ENCODE measurements at places on chromosomes 4 and X.

GRCh38 chr4:140103676-140104075, 50.3 kb downstream of the MAML3 start:
- no peak for DNase-seq

GRCh38 chrX:38066934-38067333, 60.6 kb downstream of the SYTL5 start:
- DNase-seq: no peak

GRCh38 chrX:130280901-130281300, 12.2 kb upstream of the ZNF280C start:
- no peak for DNase-seq

- DNase-seq: no peak
Measured at GRCh38 chr4:78720204-78720603, 55.9 kb upstream of the BMP2K start.

GRCh38 chrX:21843179-21843578, 3.8 kb downstream of the MBTPS2 start:
- DNase-seq: no peak

DNA sequence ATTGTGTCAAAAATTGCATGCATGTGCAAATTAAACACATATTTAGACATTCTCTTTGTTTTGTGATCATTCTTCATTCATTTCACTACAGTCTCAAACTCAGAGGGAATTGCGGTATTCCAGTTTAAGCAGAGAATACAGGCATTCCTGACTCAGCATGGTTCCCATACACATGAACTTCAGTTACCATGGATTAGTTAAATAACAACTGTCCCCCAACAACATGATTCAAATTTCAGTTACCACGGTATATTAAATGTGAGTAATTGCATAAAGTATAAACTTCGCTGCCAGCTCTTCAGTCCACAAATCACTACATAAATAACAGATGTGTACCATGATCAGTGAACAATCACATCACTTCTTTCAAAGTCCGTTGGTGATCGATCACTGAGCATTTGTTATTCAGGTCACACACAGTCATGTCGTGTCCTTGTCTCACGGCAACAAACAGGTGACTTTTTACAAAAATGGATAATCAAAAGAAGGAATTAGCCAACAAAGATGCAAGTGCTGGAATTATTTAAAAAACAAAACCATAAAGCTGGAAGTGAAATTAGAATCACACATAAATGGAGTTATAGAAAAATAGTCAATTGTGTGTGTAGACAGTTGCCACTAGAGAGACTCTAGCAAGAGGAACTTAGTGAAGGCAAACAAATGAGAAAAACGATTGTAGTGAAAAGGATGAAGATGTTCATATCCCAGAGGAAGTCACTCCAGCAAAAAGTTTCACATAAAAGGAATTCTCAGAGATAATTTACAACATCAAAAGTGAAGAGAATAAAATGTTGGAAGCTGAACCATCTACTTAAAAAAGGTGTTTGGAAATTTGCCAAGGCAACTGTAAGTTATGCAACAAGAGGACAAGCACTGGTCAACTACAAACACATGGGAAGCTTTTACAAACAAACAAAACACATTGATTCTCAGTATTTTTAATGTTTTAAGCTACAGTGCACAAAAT, 138.6 kb upstream of the SMARCAD1 start:
- no peak for DNase-seq

DNA sequence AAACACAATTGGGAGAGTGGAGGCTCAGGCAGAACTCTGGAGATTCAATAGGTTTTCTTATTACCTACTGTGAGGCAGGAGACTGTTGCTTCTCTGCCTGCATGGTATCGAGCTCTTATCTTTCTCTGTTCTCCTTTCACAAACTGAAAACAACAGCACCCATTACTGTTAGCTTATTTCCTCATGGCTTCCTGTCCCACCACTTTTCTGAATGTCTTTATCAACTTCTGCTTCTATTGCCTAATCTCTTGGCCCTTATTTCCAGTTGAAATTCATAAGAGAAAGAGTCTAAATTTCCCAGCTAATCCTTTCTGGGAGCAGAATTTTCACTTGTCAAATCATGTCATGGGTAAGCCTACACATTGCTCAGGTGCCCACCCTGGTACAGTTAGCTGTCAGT, 46.8 kb upstream of the NDST3 start:
- no peak for DNase-seq

DNA sequence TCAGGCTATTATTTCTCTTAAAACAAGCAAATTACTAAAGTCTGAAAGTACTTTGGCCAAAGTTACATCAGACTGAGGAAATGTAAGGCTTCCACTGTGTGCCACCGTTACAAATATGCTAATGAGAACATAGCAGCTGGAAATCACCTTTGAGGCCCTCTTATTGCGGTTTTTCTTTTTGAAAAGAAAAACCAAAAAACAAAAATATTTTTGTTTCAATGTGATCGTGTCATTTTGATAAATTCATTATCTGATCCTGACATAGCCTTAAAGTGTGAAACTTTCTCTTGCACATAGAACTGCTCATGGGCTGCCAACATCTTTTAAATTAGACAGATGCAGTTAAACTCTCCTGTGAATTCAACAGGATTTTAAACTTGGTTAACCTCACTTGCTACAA, 2.8 kb upstream of the TIFA start:
- DNase-seq: no peak

- no peak for DNase-seq
Measured at GRCh38 chr4:25031077-25031621, 403 bp upstream of the LGI2 start.

- DNase-seq: no peak
Measured at GRCh38 chr4:4995908-4996265, 23.4 kb downstream of the CYTL1 start.

GRCh38 chr4:37188100-37188499, 56.4 kb upstream of the NWD2 start:
- DNase-seq: no peak

DNA sequence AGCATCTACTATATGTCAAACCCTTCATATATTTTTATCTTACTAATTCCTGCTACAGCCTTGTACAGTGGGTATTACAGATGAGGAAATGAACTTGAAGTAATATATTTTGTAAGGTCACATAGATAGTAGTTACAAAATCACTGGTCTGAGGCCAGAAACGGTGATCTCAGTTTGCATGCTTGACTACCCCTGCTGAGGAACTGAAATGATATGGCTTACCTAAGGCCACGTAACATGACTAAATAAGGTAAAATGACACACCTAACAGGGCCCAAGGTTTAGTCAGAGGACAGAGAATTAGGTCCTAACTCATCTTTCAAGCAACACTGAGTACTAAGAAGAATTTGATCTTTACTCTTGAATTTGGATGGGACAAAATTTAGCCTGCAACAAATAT, 1.5 kb upstream of the COMMD8 start:
- DNase-seq: no peak
